GM10248 (cell line): ENCODE measurements at places on chromosomes 16 and 17.

DNA sequence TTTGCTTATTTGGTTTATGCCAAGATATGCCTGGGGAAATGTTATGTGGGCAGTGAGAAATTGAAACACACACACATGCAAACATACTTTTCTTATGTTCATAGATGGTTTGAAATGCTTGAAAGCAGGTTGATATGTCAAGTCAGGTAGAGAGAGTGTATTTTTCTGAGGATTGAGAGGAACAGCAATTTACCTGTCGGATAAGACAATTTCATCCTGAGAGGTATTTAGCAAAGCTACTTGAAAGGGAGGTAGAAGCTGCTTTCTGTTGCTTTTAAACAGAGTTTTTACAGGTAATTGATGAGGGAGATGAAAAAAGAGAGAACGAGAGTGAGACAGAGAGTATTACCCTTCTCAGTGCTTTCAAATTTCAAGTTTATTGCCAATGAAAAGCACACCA is 854.3 kb downstream of the CDH8 start:
- no peak for DNase-seq

GRCh38 chr17:67137026-67137370 is 92.6 kb downstream of the CACNG1 start:
- no peak for DNase-seq

DNA sequence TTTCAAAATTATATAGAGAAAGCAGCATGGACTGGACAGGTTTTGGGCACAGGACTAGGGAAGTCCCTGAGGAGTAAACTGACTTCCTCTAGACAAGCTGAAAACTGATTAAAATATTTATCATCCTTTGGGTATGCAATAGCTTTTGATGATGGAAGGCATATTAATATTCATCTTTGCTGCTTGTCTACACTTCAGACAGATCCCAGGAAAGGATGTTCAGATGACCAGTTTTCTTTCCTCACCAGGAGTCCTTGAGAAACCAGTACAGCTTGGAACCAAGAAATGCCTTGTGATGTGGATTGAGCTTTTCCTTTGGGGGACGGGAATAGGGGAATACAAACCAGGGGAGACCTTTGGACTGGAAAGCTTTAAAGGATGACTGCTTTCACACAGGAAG is 195.5 kb downstream of the FTO start:
- DNase-seq, result no peak

- DNase-seq, result peak; percentile 85
These were observed 79.8 kb upstream of the TBC1D3K start for GRCh38 chr17:37844158-37844976.

- no peak for DNase-seq
These were observed 902 bp upstream of the DHRS7B start for GRCh38 chr17:21125862-21126261.

- no peak for DNase-seq
These were observed 527 bp upstream of the CHAD start for GRCh38 chr17:50469208-50469605.

DNA sequence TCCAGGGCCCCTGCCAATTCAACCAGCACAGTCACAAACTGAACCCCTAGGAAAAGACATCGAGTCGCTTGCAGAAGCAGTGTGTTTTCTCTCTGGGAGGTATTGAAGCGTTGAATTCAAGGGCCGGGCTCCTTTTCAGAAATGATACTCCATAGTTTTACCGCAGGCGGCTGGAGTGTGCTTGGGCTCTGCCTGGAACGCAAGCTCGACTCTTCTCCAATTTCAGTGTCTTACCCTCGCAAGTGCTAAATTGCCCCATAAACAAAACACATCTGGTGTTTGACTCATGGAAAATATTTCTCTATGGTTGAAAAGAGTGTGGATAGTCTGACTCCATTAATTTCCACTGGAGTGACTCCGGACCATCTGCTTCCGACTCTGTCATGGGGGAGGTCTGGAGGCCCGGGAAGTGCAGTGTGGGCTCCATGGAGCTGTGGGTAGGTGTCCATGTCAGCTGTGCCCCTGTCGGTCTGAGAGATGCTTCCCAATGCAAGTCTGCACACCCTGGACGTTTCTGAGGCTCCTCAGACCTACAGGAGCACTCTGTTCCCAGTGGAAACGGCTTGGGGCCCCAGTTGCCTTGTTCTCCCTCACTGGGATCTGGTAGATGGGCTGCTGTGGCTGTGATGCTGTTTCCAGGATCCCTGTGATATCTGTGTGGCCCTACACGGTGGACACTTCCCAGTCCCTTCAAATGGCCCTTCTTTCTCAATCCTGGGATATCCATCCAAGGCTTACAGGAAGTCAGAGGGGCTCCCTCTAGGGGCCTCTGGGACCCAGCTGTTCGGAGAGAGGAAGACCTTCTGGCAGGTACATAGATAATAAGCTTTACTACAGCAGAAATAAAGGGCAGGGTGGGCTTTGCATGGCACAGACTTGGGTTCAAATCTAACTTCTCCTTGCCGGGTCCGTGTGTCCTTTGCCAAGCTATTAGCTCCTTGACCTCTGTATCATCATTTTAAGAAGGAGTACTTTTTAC is 119.8 kb upstream of the CDH13 start:
- DNase-seq, result no peak

DNA sequence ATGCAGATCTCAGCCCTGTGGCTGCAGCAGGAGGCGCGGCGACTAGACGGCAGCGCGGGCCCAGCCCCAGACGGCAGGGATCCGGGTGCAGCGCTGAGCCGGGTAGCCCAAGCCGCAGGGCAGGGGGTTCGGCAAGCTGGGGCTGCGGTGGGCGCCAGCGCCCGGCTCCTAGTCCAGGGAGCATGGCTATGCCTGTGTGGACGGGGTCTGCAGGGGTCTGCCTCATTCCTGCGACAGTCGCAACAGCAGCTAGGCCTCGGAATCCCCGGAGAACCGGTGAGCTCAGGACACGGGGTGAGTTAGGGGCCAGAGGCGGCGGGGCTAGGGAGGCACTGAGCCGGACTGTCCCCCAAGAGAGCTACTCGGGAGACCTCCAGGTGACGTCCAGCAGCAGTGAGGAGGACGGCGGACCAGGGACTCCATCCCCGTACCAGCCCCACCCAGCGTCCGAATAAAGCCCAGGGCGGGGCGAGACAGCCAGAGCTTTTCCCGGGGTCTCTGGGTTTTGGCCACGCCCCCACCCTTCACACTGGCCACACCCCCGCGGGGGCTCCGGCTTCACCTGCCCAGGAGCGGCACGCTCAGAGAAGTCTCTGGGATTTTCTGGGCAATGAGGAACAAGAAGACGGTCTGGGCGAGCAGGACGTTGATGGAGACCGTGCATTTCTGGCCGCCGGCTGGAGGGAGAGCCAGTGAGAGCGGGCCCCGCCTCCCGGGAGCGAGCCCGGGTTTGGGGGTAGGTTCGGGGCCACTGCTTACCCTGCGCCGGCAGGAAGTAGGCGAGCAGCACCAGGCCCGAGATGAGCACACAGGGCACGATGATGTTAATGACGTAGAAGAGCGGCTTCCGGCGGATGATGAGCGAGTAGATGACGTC is 1.1 kb downstream of the C17orf107 start:
- DNase-seq, result no peak

DNA sequence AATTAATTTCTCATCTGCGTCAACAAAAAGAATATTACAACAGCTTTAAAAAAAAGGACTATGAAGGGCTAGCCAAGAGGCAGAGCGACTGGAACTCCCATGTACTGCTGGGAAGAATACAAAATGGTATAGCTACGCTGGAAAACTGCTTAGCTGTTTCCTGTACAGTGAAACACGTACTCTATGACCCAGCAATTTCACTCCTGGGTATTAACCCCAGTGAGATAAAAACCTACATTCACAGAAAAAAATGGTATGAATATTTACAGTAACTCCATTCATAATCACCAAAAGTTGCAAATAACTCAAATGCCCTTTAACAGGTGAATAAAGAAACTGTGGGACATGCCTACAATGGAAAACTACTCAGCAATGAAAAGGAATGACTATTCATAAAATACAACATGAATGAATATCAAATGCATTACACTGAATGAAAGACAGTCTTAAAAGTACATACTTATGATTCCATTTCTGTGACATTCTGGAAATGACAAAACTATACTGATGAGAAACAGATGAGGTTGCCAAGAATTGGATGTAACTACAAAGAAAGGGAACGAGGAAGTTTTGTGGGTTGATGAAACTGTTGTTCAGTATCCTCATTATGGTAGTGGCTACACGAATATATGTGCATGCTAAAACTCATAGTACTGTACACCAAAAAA is 27.6 kb downstream of the CMTM4 start:
- no peak for DNase-seq

DNA sequence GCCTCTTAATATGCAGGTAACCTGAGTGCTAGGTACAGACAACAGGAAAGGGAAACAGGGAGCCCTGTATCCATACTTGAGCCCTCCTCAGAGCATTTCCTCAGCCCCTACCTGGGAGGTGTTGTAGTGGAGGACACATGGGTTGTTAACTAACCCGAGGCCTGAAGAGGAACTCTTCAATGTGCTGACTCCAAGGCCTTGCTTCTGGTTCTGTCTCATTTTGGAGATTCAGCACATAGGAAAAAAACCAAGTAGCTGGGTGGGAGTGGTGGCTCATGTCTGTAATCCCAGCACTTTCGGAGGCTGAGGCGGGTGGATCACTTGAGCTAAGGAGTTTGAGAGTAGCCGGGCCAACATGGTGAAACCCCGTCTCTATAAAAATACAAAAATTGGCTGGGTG is 24.8 kb downstream of the SNX11 start:
- no peak for DNase-seq

GRCh38 chr17:59154721-59155438 is at the start of gene SKA2:
Gene SKA2, minus strand, starts transcription at chr17:59155186. Its CDS starts 23 bp downstream, at chr17:59155163.
- no peak for DNase-seq

- no peak for DNase-seq
These were observed 13.7 kb downstream of the UNC45B start for GRCh38 chr17:35161281-35161761.

- no peak for DNase-seq
These were observed 116.3 kb downstream of the USP22 start for GRCh38 chr17:20926532-20926931.
